ENCODE measurements at places on chromosomes 4 and X.
A peak's percentile ranks its signal among the peaks of the same experiment; 100 is the strongest.

GRCh38 chr4:140198942-140199341 is 45.0 kb upstream of the MAML3 start:
- no peak for DNase-seq

GRCh38 chr4:120266602-120267001 is 200.0 kb upstream of the MAD2L1 start:
- no peak for DNase-seq

DNA sequence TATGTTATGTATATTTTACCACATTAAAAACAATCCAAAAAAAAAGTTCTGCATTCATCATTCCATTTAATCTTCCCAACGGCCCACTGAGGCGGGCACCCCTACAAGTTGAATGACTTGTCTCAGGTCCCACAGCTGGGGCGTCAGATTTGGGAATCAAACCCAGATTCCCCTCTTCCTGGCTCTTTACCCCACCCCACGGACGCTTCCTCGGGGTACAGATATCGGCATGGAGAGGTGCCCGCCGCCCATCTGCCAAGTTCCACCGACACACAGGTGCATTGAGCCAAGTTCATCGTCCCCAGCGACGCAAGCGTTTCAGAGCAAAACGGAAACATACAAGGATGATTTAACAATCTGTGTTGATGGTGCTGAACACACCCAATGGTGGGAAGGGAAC is 36.9 kb upstream of the MAN2B2 start:
- no peak for DNase-seq

- DNase-seq: peak; percentile 9
Measured at GRCh38 chr4:123889507-123889906, 492.9 kb downstream of the SPRY1 start.

Measured in EL (cell line).